ENCODE measurements at places on chromosomes 6 and 20.

DNA sequence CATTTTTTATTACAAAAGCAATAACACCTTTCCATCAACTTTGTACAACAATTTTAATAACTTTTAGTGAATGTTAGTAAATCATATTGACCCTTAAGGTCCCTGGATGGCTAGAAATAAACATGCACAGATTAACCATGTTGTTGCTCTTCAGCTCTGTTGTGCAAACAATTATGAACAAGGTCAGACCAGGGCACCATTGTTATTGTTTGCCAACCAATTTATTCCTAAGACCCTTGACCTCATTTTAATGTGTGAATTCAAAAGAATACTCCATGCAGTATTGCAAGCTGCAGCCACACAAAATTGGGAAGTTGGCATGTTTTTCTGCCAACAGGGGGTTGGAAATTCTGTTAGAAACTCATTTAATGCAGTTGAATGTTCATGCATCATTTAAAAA is 426.6 kb upstream of the MAP3K7 start:
- DNase-seq = no peak

- DNase-seq = no peak
Observed at GRCh38 chr6:99736302-99736701, 129.7 kb downstream of the PRDM13 start.

GRCh38 chr6:52547647-52548352 is 29.1 kb downstream of the TRAM2 start:
- DNase-seq = no peak

- DNase-seq = no peak
Observed at GRCh38 chr6:125507987-125508655, 206.4 kb upstream of the HDDC2 start.

GRCh38 chr6:166743406-166744222 is 116.6 kb upstream of the RPS6KA2 start:
- no peak for DNase-seq

- DNase-seq = no peak
Observed at GRCh38 chr6:27059621-27060425, 187.7 kb upstream of the PRSS16 start.

GRCh38 chr6:114987281-114987680 is 644.5 kb upstream of the HS3ST5 start:
- no peak for DNase-seq

Data from stimulated activated CD8-positive, alpha-beta memory T cell treated with anti-CD3 and anti-CD28 coated beads, Interleukin-7, amount 100 ng/mL, for 48 hours (primary cell).